ENCODE measurements at places on chromosomes 6 and 20.

DNA sequence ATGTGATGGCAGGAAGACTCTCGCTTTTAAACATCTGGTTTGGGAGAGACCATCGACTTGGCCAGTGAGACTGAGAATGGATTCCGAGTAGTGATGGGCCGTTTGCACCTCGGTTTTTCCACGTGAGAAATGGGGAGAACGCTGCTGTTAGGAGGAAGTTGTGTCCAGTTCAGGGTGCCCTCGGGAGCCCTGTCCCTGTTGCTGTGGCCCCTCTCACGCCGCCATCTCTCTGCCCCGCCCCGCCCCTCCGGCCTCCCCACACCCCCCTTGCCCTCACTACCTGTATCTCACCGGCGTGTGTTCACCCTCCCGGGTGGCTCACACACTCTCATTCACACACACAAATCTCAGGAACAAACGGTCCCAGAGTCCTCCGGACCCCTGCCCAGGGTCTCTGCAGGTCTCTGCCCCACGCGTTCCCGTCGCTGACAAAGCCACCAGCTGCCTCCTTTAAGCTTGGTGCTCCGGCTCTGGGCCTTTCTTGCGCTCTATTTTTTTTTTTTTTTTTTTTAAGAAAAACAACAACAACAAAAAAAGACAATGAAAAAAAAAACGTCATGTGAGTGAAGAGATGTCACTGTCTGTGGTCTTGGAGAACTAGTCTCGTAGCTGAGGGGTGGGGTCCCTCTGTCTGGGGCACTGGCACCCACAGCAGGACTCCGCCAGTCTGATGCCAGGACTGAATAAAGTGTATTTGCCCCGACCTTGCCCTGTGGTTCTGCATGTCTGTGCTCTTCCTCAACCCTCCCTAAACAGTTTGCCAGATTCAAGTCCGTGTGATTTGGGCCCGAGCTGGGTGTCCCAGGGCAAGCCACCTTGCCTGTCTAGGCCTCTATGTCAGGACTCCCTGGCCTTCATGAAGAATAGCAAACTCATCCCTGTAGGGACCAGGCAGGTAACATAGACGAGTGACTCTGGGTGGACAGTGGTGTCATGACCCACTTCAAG is 2.9 kb downstream of the SOX12 start:
- peak overlapping the region; percentile 50 for H3K27ac ChIP-seq
- no peaks in the 10 kb centered on the region for H3K27me3 ChIP-seq
- H3K36me3 ChIP-seq: peaks cover 35% of the 10 kb centered on the region
- H3K4me3 ChIP-seq: peak overlapping the region; percentile 87
- DNase-seq: no peak

DNA sequence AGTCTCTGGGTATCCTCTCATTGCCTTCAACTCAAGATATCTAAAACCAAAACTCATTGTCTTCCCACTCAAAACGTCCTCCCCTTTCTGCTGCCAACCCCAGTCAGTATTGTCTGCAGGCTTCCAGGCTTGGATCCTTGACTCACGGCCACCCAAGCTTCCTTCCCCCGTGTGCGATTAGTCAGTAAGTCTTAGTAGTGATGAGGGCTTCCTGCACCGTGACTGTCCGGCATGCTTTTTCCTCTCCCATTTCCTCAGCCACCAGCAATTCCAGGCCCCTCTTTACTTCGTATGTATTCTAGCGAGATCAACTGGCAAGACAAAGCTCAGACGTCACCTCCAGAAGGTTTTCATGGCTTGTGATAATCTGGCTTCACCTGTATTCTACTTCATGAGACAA is 88.6 kb upstream of the DUSP22 start:
- H3K4me1 ChIP-seq: no peaks in the 10 kb centered on the region
- no peak for DNase-seq
- H3K4me3 ChIP-seq: no peak overlapping the region

DNA sequence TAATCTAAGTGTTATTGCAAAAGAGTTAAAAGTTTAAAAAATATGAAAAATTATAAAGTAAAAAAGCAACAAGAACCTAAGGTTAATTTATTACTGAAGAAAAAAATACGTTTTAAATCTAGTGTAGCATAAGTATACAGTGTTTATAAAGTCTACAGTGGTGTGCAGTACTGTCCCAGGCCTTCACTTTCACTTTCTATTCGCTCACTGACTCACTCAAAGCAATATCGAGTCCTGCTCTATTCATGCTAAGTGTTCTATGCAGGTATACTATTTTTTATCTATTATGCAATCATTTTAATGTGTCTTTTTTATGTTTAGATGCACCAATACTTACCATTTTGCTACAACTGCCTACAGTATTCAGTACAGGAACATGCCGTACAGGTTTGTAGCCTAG is 113.0 kb downstream of the MANEA start:
- peak; percentile 15 for DNase-seq
- H3K4me1 ChIP-seq: peaks cover 8% of the 10 kb centered on the region
- no peak overlapping the region for H3K27ac ChIP-seq
- H3K4me3 ChIP-seq: no peak overlapping the region

DNA sequence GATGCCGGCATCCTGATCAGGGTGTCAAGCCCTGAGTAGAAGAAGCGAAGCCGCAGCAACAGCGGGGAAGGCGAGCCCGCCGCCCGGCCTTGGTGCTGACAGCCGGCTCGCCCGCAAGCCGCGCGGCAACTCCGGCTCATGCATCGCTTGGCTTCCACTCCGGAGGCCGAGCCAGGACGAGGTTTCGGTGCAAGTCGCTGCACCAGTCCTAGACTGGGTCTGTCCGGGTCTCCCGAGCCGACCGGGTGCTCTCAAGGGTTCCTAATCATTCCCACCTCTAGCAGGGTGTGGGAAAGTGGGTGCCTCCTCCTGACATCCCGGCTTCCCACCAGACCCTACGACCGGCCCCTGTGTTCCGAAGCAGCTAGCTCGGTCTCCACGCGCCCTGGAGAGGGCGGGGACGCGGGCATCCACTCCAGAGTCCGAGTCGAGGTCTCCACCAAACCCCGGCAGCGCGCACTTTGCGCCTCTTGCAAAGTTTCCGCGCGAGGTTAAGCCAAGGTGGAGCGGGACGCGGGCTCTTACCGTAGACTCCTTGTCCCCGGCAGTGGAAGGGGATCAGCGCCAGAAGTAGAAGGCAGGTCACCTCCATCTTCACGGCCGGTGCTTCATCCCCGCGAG is 1.4 kb downstream of the MDGA1 start:
- no peak for DNase-seq
- H3K27me3 ChIP-seq: peaks cover 45% of the 10 kb centered on the region
- peaks cover 6% of the 10 kb centered on the region for H3K4me1 ChIP-seq

- H3K36me3 ChIP-seq: no peaks in the 10 kb centered on the region
- no peak overlapping the region for H3K27ac ChIP-seq
- no peak overlapping the region for H3K4me3 ChIP-seq
- H3K27me3 ChIP-seq: no peaks in the 10 kb centered on the region
Measured at GRCh38 chr6:127481628-127482027, 22.4 kb upstream of the KIAA0408 start.

GRCh38 chr6:49662892-49663261 is 26.2 kb upstream of the RHAG start:
- H3K4me3 ChIP-seq: no peak overlapping the region
- no peak overlapping the region for H3K27ac ChIP-seq
- no peak for DNase-seq
- H3K36me3 ChIP-seq: no peaks in the 10 kb centered on the region

DNA sequence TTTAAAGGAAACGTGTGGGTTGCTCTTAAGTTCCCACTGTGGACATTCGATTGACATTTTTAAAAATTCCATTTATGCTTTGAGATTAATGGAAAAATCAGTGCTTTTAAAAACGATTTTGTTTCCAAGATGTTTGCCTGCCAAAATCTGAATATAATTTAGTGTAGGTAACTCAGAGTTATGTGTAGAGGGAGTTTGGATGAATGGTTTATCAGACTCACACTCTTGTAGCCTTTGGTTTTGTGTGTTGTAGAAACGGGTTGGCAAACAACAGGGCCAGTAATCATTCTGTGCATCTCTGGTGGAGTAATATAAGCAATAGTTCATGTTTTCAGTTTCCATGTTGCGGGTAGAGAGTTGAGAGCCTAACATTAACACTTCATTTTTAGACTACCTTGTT is 140.6 kb downstream of the RPS12 start:
- no peak overlapping the region for H3K4me3 ChIP-seq
- H3K27me3 ChIP-seq: peaks cover 100% of the 10 kb centered on the region
- no peaks in the 10 kb centered on the region for H3K4me1 ChIP-seq
- no peak for DNase-seq

GRCh38 chr20:40159276-40159675 is 529.8 kb downstream of the MAFB start:
- no peaks in the 10 kb centered on the region for H3K27me3 ChIP-seq
- H3K36me3 ChIP-seq: no peaks in the 10 kb centered on the region
- no peak for DNase-seq
- H3K27ac ChIP-seq: no peak overlapping the region

- no peak overlapping the region for H3K27ac ChIP-seq
- H3K4me3 ChIP-seq: no peak overlapping the region
- H3K36me3 ChIP-seq: peaks cover 4% of the 10 kb centered on the region
- peaks cover 9% of the 10 kb centered on the region for H3K4me1 ChIP-seq
- no peak for DNase-seq
Measured at GRCh38 chr6:4185846-4186245, 50.5 kb upstream of the ECI2 start.

DNA sequence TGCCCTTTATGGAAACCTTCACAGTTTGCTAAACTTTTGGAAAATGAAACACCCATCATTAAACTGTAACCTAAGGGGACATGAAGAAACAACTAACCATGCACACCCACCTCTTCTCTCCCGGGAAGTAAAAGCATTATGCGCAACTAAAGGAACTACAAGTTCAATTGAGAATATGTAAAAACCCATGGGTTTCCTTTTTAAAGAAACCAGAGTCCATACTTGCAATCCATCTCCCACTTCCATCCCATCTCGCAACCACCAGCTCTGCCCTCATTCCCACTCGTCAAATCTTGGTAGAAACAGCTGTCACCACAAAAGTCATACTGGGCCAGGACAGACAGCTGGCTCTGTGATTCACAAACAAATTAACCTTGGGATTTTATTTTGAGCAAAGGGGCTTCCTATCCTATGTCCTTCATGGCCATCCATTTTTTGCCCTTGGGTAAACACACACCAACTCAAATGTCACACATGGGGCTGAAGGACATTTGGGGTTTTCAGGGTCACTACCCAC is 81.5 kb downstream of the HAO1 start:
- H3K4me3 ChIP-seq: no peak overlapping the region
- no peak for DNase-seq
- H3K36me3 ChIP-seq: no peaks in the 10 kb centered on the region
- H3K27ac ChIP-seq: peak overlapping the region; percentile 23

GRCh38 chr6:150573041-150573681 is 26.5 kb upstream of the PLEKHG1 start:
- no peak overlapping the region for H3K4me3 ChIP-seq
- H3K27ac ChIP-seq: no peak overlapping the region
- no peak for DNase-seq
- no peaks in the 10 kb centered on the region for H3K4me1 ChIP-seq
- H3K27me3 ChIP-seq: peaks cover 42% of the 10 kb centered on the region

DNA sequence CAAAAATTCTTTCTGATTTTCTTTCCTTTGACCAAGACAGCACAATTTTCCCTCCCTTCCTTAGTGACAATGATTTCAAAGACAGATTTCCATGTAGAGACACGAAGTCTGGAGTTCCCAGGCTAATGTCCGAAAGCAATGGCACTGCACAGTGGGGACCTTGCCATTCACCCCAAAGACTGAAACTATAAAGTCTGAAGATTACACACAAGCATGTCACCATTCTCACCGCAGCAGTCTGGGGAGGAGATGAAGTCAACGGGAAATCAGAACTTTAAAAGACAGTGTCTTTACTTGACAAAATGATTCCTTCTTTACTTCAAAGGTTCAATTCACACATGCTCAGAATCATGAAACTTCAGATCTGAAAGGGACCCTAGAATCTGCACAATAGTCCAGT is 8.3 kb downstream of the B4GALT5 start:
- peaks cover 8% of the 10 kb centered on the region for H3K36me3 ChIP-seq
- no peak overlapping the region for H3K4me3 ChIP-seq
- no peak for DNase-seq
- H3K27me3 ChIP-seq: no peaks in the 10 kb centered on the region
- H3K27ac ChIP-seq: no peak overlapping the region

- peaks cover 5% of the 10 kb centered on the region for H3K4me1 ChIP-seq
- no peak overlapping the region for H3K4me3 ChIP-seq
- no peak for DNase-seq
- no peaks in the 10 kb centered on the region for H3K27me3 ChIP-seq
- H3K27ac ChIP-seq: no peak overlapping the region
Measured at GRCh38 chr6:87950614-87951013, 97.0 kb upstream of the SPACA1 start.

GRCh38 chr6:15547400-15547799 is 115.4 kb downstream of the DTNBP1 start:
- no peak for DNase-seq
- no peak overlapping the region for H3K4me3 ChIP-seq
- no peaks in the 10 kb centered on the region for H3K27me3 ChIP-seq
- no peak overlapping the region for H3K27ac ChIP-seq

- no peaks in the 10 kb centered on the region for H3K4me1 ChIP-seq
- no peak overlapping the region for H3K4me3 ChIP-seq
- no peaks in the 10 kb centered on the region for H3K27me3 ChIP-seq
- peak overlapping the region; percentile 32 for H3K27ac ChIP-seq
Measured at GRCh38 chr6:49264496-49264895, 198.6 kb downstream of the MMUT start.

- no peaks in the 10 kb centered on the region for H3K36me3 ChIP-seq
- no peaks in the 10 kb centered on the region for H3K4me1 ChIP-seq
- no peak for DNase-seq
- H3K27me3 ChIP-seq: peaks cover 41% of the 10 kb centered on the region
- H3K27ac ChIP-seq: no peak overlapping the region
- no peak overlapping the region for H3K4me3 ChIP-seq
Measured at GRCh38 chr6:127748290-127748689, 152.6 kb downstream of the THEMIS start.

GRCh38 chr6:36765594-36766398 is 68.2 kb downstream of the RAB44 start:
- H3K4me1 ChIP-seq: peaks cover 17% of the 10 kb centered on the region
- no peaks in the 10 kb centered on the region for H3K36me3 ChIP-seq
- no peak overlapping the region for H3K27ac ChIP-seq
- H3K4me3 ChIP-seq: no peak overlapping the region

DNA sequence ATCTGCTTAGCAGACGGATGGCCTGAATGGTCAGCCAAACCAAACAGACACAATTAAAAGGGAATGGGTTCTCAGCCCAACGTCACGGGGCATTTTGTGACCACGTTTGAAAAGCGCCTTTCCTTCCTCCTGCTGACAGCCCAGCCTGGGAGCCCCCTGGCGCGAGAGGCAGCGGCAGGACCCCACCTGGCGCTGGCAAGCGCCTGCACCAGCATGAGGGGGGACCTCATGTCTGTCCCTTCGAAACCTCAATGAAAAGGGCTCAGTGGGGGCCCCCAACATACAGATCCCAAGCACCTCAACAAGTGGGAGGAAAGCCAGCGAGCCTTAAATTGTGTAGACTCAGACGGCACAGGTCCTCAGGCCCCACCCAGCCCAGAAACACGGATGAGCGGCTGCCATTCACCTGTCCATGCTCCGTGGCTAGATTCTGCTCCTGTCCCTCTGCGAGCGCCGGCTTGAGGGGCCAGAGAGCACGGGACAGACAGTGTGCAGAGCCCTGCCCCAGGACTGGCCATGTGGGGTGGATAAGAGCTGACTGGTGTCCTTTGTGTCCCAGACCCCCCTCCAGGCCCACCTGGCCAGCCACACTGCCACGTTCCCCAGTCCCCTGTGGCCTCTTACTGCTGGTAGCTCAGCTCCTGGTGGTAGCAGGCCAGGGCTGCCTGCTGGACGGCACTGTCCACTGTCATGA is 87.6 kb downstream of the NINL start:
- H3K27ac ChIP-seq: no peak overlapping the region
- no peak overlapping the region for H3K4me3 ChIP-seq
- no peaks in the 10 kb centered on the region for H3K36me3 ChIP-seq
- DNase-seq: no peak
- no peaks in the 10 kb centered on the region for H3K27me3 ChIP-seq
- H3K4me1 ChIP-seq: peaks cover 5% of the 10 kb centered on the region
